NB4 (cell line): ENCODE measurements at places on chromosomes 12 and 14.
A peak's percentile ranks its signal among the peaks of the same experiment; 100 is the strongest.

DNA sequence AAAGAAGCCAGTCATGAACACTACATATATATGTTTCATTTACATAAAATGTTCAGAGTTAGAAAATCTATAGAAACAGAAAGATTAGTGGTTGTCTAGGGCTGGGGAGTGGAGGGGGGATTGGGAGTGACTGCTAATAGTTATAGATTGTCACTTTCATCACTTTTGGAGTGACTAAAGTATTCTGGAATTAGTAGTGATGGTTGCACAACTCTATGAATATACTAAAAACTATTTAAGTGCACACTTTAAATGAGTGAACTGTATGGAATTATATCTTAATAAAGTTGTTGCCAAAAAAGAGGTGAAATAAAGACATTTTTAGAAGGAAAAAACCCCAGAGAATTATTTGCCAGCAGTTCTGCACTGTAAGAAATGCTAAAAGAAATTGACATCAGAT, 9.5 kb downstream of the CATSPERB start:
- no peak for DNase-seq

DNA sequence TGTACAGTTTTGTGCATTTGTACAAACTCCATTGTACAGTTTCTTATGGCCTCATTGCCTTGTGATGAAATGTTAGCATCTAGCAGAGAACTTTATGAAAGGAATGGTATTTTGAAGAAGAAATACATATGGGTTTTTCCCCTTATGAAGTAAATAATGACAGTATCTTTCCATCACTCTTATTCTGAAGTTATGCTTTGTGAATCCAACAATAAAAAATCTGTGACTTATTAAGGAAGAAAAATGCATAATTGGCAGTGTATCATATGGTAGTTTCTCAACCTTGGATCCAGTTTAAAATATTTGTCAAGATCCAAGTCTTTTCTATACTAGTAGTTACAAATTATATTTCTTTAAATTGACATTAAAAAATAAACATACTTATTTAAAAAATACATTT, 859.1 kb upstream of the FLRT2 start:
- DNase-seq = no peak

DNA sequence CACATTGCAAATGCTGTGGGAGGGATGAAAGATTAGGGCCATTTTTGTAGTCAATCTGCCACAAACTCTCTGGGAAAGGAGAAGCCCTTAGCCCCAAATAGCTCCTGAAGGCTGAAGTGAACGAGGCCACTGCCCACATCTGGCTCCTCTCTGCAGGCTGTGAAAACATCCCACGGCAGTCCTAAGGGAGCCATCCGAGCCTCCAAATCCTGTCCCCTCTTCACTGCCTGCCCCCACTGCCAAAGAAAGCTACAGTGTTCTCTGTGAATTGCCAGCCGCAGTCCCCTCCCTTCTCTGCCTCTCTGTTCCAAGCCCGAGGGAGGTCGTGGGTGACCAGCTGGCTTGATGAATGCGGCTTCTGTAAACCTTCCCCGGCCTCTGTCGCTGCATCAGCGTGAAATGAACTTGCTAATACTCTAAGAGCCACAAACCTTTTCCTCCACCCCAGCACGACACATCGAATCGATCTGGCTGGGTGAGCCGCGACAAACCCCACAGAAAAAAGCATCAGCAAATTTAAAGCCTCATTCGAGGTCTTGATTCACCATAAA, 180.7 kb upstream of the NRXN3 start:
- no peak for DNase-seq

- DNase-seq = peak; percentile 66
These were observed 114.2 kb downstream of the DAD1 start for GRCh38 chr14:22474730-22475351.

- DNase-seq = no peak
These were observed 155.0 kb downstream of the NUAK1 start for GRCh38 chr12:105983622-105984320.

GRCh38 chr14:68970038-68970612, 9.0 kb downstream of the ACTN1 start:
- DNase-seq = no peak

DNA sequence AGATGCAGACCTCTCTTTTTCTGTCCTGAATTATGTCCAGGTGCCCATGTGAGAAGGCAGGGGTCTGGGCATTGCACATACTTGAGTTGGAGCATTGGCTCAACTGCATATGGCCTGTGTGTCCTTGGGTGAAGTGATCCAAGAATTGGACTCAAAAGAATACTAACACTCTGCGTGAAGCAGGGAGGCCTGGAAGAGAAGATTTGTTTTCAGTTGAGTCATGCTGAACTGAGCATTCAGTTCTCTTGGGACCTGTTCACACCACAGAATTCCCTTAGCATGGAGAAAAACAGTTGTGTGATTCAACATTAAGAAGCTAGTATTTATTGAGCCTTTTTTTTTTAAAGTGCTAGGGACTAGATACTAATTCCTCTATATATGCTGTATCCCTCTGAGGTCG, 164.7 kb upstream of the TBX3 start:
- no peak for DNase-seq

DNA sequence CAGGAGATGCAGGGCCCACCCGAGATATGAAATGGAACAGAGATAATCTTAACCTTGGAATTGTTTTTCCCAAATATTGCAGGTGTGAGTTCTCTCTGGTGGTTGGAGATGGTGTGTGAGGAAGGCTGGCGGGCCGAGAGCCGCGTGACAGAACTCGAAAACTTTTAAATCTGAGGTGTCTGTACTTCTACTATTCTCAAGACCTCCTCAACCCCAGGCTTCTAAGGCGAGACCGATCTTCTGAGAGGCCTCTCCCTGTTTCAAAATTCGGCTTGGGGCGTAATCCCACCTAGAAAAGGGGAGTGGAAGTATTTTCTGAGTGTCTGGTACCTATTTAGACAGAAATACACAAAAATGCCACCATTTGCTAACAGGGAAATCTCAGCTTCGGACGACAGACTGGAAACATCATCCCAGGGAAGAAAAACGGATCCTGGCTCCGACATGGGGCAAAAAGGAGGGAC, 611 bp downstream of the SARNP start:
- DNase-seq = peak; percentile 41

DNA sequence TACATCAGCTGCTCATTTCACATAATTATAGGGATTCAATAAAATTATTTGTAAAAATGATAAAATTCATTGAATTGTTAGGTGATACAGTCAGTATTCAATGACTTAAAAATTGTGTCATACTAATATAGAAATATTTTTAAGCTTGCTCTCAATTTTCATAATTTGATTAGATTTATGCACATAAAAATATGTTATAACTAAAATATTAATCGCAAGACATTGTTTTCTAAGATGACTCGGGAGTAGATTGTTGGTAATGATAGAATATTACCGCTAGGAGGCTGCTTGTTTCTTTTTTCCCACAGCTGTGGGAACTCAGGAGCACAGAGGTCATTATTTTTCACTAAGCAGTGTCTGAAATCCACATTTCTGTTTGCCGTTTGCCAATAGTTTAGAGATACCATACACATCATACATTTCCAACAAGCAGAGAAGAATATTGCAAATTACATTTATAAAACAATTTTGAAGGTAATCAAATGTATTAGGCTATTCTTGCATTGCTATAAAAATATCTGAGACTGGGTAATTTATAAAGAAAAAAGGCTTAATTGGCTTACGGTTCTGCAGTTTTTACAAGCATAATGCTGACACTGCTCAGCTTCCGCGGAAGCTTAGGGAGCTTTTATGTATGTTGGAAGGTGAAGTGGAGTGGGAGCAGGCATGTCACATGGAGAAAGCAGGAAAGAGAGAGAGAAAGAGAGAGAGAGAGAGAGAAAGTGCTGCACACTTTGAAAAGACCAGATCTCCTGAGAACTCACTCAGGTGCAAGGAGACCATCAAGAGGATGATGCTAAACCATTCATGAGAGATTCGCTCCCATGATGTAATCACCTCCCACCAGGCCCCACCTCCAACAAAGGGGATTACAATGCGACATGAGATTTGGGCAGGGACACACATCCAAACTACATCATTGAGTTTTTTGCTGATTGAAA, 9.2 kb downstream of the CD69 start:
- DNase-seq = no peak

GRCh38 chr12:52010692-52011601, 4.2 kb downstream of the TAMALIN start:
- DNase-seq = no peak

DNA sequence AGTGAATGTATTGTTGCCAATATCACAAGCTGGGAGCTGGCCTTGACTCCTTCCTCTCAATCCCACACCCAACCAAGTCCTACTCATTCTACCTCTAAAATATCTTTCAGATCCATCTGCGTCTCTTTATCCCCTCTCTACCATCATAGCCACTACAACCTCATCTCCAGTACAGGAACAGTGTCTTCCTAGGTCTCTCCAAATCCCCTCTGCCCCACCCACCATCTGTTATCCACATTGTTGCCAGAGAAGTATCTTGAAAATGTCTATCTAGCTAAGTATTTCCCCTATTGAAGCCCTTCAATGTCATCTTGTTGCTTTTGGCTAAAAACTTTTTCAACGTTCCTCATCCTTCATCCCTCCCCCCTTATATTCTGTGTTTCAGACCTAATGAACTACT, 244.7 kb downstream of the C12orf75 start:
- no peak for DNase-seq

- no peak for DNase-seq
These were observed 95.9 kb downstream of the SETD3 start for GRCh38 chr14:99384450-99385417.

- no peak for DNase-seq
These were observed 31.7 kb downstream of the AACS start for GRCh38 chr12:125096894-125097293.

DNA sequence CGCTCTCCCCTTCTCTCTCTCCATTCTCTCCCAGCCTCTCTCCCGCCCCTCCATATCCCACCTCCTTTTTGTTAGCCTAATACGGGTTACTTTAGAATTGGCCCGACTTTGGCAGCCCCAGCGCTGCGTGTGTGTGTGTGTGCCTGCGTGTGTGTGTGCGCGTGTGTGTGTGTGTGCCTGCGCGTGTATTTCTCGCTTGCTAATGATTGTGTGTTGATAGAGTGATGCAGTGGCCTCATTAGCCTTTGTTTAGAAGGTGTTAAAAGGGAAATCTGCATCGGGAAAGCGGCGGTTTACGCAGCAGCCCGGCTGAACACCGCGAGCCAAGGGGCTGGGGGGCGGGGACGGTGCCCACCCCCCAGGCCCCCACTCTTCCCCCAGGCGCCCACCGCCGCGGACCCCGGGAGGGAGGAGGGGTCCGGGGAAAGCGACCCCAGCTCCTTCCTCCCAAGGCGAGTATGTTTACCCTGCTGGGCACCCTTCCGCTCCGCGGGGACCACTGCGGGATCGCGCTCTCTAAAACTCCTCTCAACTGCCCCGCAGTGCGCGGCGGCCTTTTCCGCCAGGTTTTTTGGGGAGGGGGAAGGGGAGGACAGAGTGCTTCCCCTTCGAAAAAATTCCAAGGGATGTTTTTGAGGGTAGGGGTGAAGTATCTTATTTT, 6.8 kb upstream of the LHX5 start:
- no peak for DNase-seq

- DNase-seq = peak; percentile 73
These were observed 4.3 kb downstream of the GAPDH start for GRCh38 chr12:6538420-6539313.

DNA sequence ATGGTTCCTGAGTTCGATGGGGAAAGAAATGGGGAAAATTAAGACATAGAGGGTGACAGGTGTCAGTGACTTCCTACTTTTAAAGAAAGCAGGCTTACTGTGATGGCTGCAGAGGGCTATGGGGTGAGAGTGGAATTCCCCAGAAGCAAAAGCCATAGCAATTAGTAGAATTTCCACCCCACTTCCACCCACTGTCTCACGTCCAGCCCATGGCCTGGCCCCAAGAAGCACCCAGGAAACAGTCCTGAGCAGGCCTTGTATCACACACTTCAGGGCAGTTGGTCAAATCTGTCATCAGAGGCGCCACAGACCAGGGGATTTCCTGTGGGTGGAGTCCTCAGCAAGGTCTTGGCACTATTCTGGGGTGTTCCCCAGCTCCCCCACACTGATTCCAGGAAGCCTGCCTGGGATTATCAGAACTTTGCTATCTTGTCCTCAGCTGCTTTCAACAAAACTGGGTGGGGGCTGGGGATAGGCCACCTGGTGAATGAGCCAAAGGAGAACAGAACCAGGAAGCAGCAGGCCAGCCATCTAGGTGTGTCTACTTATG, 120.1 kb upstream of the CCND2 start:
- peak; percentile 82 for DNase-seq

DNA sequence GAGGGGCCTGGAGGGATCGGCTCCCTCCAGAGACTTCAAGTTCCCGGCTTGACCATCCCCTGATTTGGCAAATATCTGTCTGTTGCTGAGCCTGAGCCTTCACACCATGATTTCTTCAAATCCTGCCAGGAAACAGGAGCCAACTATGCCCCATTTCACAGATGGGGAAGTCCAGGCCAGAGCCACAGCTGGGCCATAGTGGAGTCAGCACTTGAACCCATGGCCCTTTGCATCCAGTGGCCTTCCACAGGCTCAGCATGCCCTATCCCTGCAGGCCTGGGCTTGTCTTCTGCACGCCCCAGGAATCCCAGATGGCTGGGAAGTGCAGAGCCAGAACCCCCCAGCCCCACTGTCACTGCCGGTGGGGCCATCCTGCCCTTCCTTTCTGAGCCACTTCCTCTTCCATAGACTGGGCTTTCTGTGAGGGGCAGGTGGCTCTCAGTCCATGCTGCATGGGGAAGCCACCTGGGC, 44.9 kb downstream of the CYP46A1 start:
- DNase-seq = no peak

DNA sequence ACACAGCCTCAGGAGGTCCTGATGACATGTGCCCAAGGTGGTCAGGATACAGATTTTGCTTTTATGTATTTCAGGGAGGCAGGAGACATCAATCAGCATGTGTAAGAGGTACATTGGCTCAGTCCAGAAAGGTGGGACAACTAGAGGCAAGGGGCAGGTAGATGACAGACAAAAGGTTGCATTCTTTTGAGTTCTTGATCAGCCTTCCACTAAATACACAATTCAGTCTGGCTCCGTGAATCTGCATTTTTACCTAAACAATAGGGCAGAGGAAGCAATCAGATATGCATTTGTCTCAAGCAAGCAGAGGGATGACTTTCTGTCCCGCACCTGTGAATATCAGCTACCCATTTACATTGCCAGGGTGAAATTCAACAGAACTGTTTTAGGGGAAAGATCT, 178.6 kb downstream of the KSR2 start:
- no peak for DNase-seq

- no peak for DNase-seq
These were observed 11.2 kb upstream of the MAGOHB start for GRCh38 chr12:10624605-10625004.

DNA sequence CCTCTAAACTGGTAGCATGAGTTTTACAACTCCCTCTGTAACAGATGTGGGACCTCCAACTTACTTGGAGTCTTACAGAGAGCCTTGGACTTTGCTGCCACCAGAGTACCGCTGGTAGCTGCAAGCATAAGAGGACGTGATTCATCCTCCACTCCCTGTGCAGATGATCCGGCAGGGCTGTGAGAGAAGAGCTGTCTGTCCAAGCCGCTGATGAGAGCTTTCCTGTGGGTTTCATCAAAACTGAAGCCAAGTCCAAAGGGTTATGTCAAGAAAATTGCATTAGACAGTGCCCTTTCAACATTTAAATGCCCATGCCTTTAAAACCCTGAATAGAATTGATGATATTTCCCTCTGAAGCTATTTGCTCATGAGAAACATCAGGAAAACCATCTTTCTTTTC, 85.8 kb downstream of the LLPH start:
- no peak for DNase-seq

- no peak for DNase-seq
These were observed 43.4 kb upstream of the NR2C1 start for GRCh38 chr12:95116773-95117172.
